HFFc6 (cell line): ENCODE measurements at places on chromosomes 4 and X. TPM values are rescaled to one million over a fixed set of nuclear protein-coding genes. Genes with fewer than 3 reads are reported as not detected.

MAGEB1 gene
- not detected in 3 replicates for total RNA-seq

GDI1 gene
- total RNA-seq = 143 to 151 TPM (median 148 TPM) in 3 replicates

RENBP gene
- total RNA-seq = 0.48 TPM in 1 of 3 replicates, not detected in the others

WNK3 gene
- not detected in 3 replicates for total RNA-seq

GLRA2 gene
- not detected in 3 replicates for total RNA-seq

CYTL1 gene
- total RNA-seq = not detected in 3 replicates

XAGE1A gene
- not detected in 3 replicates for total RNA-seq

SCML1 gene
- total RNA-seq = 8.0 to 10.7 TPM (median 8.9 TPM) in 3 replicates

NEUROG2 gene
- not detected in 3 replicates for total RNA-seq

CT45A1 gene
- not detected in 3 replicates for total RNA-seq

NXF2B gene
- not detected in 2 replicates for total RNA-seq

- peak overlapping the region; percentile 75 for H3K4me3 ChIP-seq
- peaks cover 32% of the 10 kb centered on the region for H3K36me3 ChIP-seq
- peak overlapping the region; percentile 89 for H3K27ac ChIP-seq
- H3K27me3 ChIP-seq = peaks cover 1% of the 10 kb centered on the region; the same call in 1 of the 2 replicates
These were observed 159.6 kb downstream of the PTTG2 start for GRCh38 chr4:38119668-38120385.

GRCh38 chrX:134484039-134484438 lies 24.1 kb downstream of the HPRT1 start:
- H3K36me3 ChIP-seq = no peaks in the 10 kb centered on the region
- peaks cover 16% of the 10 kb centered on the region for H3K4me1 ChIP-seq
- peak; percentile 55 for DNase-seq
- H3K27me3 ChIP-seq = no peaks in the 10 kb centered on the region
- H3K27ac ChIP-seq = 0 out of 2 replicates have a peak overlapping the region, but pooled peaks have one; percentile 24

DNA sequence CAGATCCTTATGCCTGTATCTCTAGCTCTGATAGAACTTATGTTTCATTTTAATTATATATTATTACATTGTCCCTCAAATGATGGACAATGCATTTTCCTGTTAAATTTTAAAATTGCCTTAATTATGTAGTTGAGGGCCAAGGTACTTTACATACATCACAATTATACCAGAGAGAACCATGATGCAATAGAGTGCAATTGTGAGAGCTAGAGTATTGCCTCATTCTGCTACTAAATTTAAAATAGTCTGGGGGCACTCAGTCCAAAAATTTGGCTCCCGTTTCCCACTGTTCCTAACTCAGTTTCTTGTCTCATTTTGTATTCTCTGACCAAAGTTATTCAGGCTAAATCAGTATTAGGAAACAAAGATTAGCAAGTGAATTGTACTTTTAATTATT lies 378.5 kb upstream of the ZFP42 start:
- H3K36me3 ChIP-seq = no peaks in the 10 kb centered on the region
- no peaks in the 10 kb centered on the region for H3K27me3 ChIP-seq
- no peak for DNase-seq
- H3K4me3 ChIP-seq = no peak overlapping the region
- no peak overlapping the region for H3K27ac ChIP-seq
- peaks cover 24% of the 10 kb centered on the region for H3K4me1 ChIP-seq

- H3K4me1 ChIP-seq = peaks cover 55% of the 10 kb centered on the region
- H3K4me3 ChIP-seq = peak overlapping the region; percentile 80
- peak overlapping the region; percentile 95 for H3K27ac ChIP-seq
- peak; percentile 60 for DNase-seq
- no peaks in the 10 kb centered on the region for H3K36me3 ChIP-seq
- no peaks in the 10 kb centered on the region for H3K27me3 ChIP-seq
These were observed 34.5 kb upstream of the FAM9C start for GRCh38 chrX:13078739-13079444.

DNA sequence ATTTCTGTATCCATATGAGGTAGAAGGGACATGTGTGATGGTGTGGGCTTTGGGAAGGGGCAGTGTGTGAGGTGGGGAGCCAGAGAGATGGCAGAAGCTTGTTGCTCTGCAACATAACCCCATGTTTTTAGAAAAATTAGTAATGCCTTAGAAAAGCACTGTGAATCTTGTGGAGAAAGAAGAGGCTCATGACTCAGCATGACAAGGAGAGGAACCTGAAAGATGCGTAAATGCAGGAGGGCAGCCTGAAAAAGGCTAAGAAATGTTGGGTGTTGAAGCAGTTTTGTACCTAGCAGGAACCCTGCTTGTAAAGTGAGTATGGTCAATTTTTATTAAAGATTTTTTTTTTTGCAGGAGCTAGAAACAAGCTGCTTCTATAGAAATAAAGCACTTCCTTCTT lies 59.8 kb downstream of the ARSJ start:
- no peaks in the 10 kb centered on the region for H3K36me3 ChIP-seq
- no peaks in the 10 kb centered on the region for H3K27me3 ChIP-seq
- H3K4me1 ChIP-seq = peaks cover 37% of the 10 kb centered on the region
- peak; percentile 27 for DNase-seq
- H3K4me3 ChIP-seq = no peak overlapping the region

DNA sequence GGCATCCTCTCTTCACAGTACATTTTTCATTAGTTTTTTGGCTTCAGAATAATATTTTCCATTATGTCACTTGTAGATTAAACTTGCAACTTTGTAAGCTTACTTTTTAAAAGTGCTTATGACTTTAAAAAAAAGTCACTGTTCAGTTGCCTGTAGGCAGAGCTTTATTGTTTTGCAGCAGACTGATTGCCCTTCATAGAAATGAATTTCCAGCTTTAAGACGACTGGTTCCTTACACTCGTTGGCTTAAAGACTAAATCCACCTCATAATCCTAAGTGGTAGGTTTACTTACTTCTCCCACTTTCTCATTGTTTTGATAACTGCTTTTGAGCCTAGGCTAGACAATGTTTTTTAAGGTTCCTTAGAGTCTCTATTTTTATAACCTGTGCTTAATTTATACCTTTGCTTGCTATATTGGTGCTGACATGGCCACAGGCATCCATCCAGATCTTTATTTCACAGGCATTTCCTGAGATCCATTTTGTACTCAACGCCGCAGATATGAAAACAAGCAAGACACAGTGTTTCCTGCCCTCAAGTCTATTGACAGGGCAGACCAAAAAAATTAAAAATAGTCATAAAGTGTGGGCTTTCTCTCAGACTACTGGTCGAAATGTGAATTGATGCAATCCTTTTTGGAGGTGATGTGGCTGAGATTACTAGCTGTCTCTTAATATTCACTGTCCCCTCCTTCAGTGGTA lies 12.6 kb upstream of the IL13RA2 start:
- H3K27ac ChIP-seq = no peak overlapping the region; the same call in 1 of the 2 replicates
- H3K36me3 ChIP-seq = no peaks in the 10 kb centered on the region

- H3K36me3 ChIP-seq = peaks cover 21% of the 10 kb centered on the region
- H3K4me3 ChIP-seq = peak overlapping the region; percentile 75
- H3K27me3 ChIP-seq = no peaks in the 10 kb centered on the region
- peaks cover 25% of the 10 kb centered on the region for H3K4me1 ChIP-seq
- peak; percentile 39 for DNase-seq
These were observed 116.6 kb upstream of the TENM3 start for GRCh38 chr4:182126603-182127002.

DNA sequence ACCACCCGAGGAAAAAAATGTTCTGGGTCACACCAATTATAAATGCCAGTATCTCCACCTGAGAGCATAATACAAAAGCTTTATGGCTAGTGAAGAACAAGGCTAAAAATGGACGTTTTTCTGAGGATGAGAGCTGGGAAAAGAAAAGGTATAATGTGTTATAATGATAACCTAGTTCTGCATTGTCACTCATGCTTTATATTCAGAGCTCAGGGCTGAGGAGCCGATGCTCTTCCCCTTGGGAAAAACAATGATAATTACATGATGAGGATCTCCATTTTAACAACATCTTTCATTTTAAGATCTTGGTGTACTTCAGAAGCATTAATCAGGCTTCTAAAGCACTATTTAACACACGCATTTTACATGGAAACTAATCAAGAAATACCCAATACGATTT lies 333.7 kb downstream of the UNC5C start:
- H3K36me3 ChIP-seq = no peaks in the 10 kb centered on the region
- no peaks in the 10 kb centered on the region; the same call in 1 of the 2 replicates for H3K27me3 ChIP-seq
- no peaks in the 10 kb centered on the region for H3K4me1 ChIP-seq
- H3K4me3 ChIP-seq = no peak overlapping the region
- H3K27ac ChIP-seq = no peak overlapping the region

- H3K27ac ChIP-seq = no peak overlapping the region
- H3K4me1 ChIP-seq = peaks cover 33% of the 10 kb centered on the region
- no peaks in the 10 kb centered on the region for H3K36me3 ChIP-seq
- H3K4me3 ChIP-seq = no peak overlapping the region
- no peak for DNase-seq
These were observed 57.3 kb downstream of the ABCG2 start for GRCh38 chr4:88101165-88101564.

- no peaks in the 10 kb centered on the region for H3K36me3 ChIP-seq
- DNase-seq = no peak
- H3K4me3 ChIP-seq = no peak overlapping the region
- no peaks in the 10 kb centered on the region for H3K27me3 ChIP-seq
- no peaks in the 10 kb centered on the region for H3K4me1 ChIP-seq
- no peak overlapping the region for H3K27ac ChIP-seq
These were observed 454.4 kb upstream of the ATOH1 start for GRCh38 chr4:93373893-93374860.

DNA sequence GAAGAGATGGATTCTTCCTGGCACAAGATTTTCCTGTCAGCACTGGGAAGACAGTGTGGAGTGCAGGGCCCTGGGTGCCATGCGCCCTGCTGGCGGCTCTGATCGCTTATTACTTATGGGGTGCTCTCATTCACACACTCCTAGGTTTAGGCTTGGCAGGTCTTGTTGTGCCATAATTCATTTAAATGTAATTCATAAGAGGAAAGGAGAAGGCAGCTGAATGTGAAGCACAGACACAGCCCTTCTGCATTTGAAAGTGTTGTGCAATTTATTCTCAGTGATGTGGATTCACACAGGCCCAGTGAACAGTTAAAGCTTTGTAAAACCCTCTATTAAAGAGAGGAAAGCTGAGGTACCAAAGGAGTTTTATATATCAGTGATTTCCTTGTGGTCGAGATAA lies 249.7 kb downstream of the C4orf33 start:
- no peak for DNase-seq
- H3K27me3 ChIP-seq = no peaks in the 10 kb centered on the region
- no peak overlapping the region for H3K27ac ChIP-seq
- no peak overlapping the region for H3K4me3 ChIP-seq
- H3K36me3 ChIP-seq = no peaks in the 10 kb centered on the region
